ENCODE measurements at places on chromosomes 16 and 17.

GRCh38 chr17:45852535-45853297 is 8.0 kb downstream of the SPPL2C start:
- peak; percentile 64 for DNase-seq

DNA sequence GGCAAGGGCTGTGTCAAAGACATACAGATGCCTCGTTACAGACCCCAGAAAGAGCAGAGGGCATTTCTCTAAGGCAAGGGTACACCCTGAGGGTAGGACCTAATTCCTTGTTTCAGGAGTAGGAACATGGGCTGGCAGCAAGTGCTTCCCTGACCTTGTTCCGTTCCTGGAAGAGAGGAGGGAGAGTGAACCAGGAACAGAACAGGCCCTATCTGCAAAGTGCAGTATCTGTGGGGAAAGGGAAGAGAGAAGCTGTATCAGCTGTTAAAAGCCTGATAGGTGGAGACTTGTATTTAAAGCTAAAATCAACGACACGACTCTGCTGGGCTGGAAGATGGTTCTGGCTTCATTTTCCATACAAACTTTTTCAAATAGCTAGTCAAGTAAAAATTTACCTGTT is 26.1 kb upstream of the FASN start:
- no peak for DNase-seq

DNA sequence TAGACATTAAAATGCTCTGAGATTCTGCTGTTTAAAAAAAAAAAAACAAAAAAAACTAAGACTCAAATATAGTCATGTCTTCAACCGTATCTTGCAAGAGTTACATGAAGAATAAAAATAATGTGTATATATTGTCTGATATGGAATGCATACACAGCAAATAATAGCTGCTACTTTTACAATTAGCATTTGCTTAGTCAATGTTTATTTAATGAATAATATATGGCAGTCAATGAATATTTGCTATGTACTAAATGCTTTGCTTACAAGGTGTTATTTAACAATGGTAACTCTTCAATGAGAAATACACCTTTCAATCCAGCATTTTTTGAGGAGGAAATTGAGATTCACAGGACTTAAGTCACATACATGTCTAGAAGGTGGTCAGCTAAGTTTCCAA is 718.8 kb upstream of the SOX9 start:
- no peak for DNase-seq

DNA sequence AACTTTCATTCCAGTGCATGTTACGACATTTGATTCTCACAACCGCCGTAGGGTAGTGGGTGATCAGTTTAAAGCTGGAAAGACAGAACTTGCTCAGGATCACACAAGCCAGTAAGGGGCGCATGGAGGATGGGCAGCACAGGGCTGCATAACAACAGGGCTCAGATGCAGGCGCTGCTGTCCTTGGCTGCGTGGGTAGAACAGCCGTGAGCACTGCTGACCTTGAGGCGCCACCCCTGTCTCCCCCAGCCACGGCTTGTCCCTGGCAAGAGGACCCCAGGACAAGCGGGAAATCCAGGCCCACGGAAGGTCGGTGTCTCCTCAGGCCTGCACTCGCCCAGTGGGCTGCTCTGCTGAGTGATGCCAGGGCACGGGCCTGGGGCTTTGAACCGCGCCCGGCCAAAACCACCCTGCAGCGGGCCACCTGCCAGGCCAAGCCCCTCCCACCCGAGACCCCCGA is 84.7 kb downstream of the LMF1 start:
- peak; percentile 2 for DNase-seq

DNA sequence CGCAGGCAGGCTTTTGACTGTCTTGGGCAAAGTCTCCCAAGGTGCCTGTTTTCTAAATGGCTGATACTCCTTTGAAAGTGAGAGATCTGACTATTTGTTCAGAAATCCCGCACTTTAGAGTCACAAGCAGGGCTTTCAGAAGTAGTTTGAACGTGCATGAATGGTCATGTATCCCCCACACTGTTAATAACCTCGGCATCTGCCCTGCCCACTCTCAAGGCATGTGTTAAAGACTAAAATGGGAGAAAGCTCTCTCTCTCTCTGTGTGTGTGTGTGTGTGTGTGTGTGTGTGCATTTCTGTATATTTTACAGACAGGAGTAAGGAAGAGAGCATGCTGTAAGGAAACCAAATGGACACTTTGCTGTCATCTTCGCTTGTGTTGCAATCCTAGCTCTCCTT is 163.7 kb downstream of the MAF start:
- DNase-seq: no peak

DNA sequence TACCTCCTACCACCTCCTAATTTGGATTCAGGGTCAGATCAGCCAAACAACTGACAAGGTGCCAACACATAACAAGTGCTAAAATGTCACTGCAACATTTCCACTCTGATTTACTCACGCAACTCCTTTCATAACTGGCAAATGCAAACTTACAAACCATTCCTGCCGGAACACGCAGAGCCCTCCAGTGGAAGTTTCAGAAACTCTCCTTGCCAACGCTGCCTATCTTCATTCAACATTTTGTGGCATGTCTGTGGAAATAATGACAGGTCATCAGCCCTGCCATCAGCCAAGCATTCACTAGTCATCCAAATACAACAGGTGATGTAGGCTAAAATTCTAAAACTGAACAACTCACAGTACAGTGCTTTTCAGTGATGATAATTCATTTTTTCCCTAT is 37.7 kb upstream of the OR3A1 start:
- no peak for DNase-seq

GRCh38 chr17:20073055-20073979 is 64.2 kb downstream of the SPECC1 start:
- no peak for DNase-seq
